ENCODE measurements at places on chromosomes 1 and 21.
A peak's percentile ranks its signal among the peaks of the same experiment; 100 is the strongest.

- DNase-seq = no peak
Measured at GRCh38 chr1:192824511-192824910, 15.7 kb downstream of the RGS2 start.

- no peak for DNase-seq
Measured at GRCh38 chr1:224448453-224449017, 13.9 kb upstream of the WDR26 start.

DNA sequence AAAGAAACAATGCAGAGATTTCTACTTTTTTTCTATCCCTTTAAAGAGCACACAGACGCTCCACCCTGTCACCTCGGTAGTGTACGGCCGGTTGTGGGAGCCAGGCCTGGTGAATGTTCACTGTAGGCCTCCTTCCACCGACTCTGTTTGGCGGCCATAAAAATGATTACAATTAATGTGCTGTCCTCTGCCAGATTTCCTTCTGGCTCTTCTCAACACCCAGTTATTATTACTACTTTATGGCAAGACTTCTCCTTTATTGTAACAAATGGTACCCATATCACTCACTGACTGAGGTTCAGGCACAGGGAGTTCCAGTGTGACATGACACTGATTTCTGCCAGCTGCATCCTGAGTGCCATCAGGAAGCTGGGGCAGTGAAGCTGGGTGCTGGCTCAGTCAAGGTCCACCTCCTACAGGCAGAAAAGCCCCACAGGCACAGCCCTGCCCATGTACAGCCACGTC is 37.4 kb downstream of the GPR161 start:
- no peak for DNase-seq

- DNase-seq = no peak
Measured at GRCh38 chr1:193741228-193741627, 554.8 kb upstream of the B3GALT2 start.

DNA sequence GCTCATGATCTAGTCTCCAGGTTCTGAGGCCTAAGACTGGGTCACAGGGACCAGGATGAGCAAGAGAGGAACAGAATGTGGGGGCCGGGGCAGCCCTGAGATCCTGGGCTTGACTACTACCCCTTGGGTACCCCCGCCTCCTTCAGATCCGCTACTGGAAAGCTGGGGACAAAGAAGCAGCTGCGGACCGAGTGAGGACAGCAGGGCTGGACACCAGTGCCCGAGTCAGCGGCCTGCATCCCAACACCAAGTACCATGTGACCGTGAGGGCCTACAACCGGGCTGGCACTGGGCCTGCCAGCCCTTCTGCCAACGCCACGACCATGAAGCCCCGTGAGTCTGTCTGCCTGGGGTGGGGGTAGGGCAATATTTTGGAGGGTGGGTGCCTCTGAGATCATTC is 12.5 kb downstream of the TMEM81 start:
- DNase-seq = no peak

- DNase-seq = no peak
Measured at GRCh38 chr1:2506007-2506860, 20.2 kb downstream of the PANK4 start.

DNA sequence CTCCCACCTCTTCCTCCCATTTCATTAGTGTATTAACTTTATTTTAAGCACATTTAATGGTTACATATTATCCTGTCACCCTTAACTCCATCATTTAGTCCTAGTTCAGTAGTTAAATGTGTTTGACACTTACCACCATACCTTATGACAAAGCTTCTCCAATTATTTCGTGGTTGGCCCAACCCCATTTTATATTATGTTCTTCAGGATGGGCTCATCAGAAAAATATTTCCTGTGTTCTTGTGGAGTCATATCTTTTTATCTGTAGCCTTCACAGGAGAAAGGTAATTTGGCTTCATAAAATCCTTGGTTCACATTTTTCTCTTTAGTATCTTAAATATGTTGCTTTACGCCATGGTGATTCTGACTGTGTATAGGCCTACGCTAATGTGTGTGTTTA is 142.3 kb upstream of the COL6A1 start:
- no peak for DNase-seq

DNA sequence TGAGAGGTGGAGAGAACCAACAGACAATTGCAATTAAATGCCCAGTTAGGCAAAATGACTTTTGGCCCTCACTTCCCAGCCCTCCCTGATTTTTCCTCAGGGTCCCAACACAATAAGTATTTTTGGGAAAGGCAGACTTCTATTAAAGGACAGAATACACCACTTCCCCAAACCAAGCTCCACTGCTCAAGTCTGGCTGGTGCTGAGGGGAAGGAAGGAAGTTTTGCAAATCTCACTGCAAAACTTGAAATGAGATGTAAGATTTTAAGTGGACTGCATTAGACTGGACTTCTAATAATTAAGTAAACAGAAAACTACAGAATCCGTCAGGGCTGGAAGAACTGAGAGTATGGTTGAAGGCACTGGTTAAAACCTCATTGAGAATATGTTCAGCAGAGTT is 32.2 kb upstream of the CD1D start:
- DNase-seq = no peak

DNA sequence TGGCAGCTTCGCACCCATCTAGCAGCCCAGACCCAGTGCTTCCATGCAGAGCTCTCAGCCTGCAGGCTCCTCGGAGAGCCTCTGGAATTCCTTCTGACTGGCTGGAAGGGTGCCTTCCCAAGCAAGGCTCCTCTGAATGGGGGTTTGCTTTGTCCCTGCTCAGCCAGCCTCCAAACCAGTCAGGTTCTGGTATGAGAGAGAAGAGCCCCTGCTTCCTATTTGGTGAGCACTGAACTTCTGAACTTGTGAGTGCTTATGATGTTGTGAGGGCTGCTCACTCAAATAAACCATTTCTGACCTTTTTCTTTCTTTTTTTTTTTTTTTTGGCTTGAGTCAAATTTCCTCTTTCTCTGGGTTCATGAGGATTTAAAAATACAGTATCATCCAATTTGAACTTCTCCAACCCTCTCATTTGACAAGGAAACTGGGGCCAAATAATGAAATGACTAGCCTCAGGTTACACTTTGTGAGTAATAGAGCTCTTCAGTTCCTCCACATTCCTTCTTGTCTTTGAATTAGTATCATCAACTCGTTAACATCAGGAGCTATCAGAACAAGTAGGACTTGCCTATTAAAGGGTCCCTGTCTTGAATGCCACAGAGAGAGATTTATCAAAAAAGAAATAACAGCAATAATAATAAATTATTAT is 39.6 kb downstream of the GFI1 start:
- DNase-seq = no peak

DNA sequence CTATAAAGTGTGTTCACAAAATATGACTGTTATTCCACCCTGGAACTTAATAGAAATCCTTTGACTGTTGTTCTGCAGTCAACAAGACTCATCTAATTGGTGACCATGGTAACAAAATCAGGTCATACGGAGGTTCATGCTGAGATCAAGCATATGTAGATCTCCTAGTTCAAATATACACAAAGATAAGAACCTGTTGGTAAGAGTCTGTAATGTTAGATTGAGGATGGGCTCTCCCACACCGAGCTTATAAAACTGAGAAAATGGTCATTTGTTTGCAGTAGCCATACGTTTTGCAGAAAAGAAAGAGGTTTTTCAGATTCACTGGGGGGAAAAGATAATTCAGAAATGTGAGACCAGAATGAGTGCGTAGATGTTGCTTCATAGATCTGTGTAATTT is 468.1 kb downstream of the RPS6KC1 start:
- DNase-seq = no peak

GRCh38 chr1:211601982-211602670 is 23.2 kb upstream of the SLC30A1 start:
- no peak for DNase-seq

- peak; percentile 50 for DNase-seq
Measured at GRCh38 chr1:6127587-6128163, 52.4 kb downstream of the CHD5 start.

- DNase-seq = no peak
Measured at GRCh38 chr1:19762175-19762779, 37.4 kb downstream of the TMCO4 start.

- peak; percentile 19 for DNase-seq
Measured at GRCh38 chr21:43921571-43921978, 56.6 kb downstream of the AGPAT3 start.

GRCh38 chr1:78274814-78275213 is 216.0 kb upstream of the PTGFR start:
- DNase-seq = no peak

GRCh38 chr21:31846690-31847089 is 26.1 kb upstream of the HUNK start:
- DNase-seq = no peak

DNA sequence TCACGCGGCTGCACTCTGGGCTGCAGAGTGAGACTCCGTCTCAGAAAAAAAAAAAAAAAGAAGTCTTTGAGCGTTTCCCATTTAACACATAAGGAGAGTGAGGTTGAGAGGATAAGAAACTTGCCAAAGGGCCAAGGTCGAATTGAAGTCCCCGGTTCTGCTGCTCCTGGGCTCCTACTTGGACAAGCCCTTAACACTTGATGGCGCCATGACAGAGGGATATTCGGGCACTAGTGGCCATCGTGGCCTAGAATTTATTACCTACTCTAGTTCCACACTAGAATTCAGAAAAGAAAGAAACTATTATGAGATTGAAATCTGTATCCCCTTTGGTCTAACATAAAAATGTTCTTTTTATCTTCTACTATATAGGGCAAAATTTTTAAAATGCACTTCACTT is 65.7 kb upstream of the NEK2 start:
- no peak for DNase-seq

DNA sequence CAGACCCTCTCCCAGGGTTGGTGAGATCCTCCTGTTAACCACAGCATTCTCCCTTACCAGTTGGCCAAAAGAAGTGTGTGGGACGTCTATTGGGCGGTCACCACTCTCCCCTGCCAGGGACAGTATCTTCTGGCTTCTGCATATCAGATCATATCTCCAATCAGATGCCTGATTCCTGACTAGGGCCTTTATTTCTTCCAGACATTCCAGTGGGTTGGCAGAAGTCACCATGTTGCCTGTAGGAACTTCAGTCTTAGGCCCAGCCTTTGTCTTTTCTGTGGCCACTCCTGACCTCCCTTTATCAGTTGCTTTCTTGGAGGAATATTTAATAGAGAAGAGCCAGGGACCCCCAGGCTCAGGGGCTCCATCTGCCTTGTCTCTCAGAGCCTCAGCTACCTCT is 130.4 kb upstream of the F3 start:
- DNase-seq = no peak

- DNase-seq = no peak
Measured at GRCh38 chr21:42009018-42009830, 936 bp downstream of the ZBTB21 start.

GRCh38 chr1:180609643-180610555 is 21.9 kb upstream of the XPR1 start:
- no peak for DNase-seq

- no peak for DNase-seq
Measured at GRCh38 chr1:7652515-7653098, 118.5 kb upstream of the VAMP3 start.

- no peak for DNase-seq
Measured at GRCh38 chr1:118861216-118861615, 126.9 kb downstream of the TBX15 start.

DNA sequence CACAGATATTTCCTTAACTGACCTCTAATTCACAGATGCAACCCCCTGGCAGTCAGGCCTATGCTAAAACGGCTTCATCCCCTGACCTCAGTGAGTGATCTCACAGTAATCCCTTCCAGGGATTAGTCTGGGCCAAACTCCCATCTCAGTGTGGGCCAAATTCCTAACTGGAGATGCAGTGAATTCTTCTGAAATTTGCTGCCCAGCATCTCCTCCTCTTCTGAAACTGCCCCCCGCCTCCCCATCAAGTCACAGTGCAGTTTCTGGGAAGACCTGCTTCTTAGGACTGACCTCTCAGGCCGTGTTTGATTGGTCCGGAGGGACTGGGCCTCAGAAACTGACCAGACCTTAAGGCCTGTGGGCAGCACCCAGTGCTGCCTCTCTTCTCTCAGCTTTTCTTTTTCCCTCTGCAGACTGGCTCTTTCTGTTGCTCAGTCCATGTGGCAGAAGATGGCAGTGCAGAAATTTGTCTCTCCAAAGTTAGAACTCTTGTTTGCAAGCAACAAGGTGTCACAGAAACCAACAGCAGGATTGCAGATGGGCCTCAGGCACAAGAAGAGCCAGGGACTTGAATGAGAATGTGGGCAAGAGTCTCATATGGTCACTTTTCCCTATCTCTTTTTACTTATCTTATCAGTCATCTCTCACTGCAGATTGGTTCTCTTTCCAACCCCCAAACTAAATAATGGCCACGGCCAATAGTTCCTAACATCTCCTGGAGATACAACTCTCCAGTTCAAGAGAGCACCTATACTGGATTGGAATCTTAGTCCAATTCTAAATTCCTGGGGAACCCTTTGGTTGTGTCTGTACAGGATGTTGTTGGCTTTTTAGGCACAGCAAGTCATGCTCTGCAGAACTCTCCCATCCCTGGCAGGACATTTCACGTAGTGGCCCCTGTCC is 95.5 kb upstream of the RALGPS2 start:
- no peak for DNase-seq

DNA sequence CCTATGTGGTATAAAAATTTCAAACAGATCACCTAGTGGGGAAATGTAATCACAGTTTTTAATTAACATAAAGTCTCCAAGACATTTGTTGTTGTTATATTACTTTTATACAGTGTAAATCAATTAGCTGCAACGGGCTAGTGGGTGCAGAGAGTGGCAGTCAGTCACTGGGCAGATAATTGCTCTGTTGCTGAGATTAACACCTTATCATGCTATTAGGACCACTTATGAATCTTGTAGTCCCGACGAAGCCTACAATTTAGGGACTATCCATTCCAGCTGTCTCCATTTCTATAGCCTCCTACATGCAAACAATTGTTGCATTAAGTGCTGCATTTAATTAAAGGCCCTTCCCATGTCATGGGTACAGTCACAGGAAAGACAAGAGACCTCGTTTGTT is 158.9 kb upstream of the PROX1 start:
- DNase-seq = no peak

DNA sequence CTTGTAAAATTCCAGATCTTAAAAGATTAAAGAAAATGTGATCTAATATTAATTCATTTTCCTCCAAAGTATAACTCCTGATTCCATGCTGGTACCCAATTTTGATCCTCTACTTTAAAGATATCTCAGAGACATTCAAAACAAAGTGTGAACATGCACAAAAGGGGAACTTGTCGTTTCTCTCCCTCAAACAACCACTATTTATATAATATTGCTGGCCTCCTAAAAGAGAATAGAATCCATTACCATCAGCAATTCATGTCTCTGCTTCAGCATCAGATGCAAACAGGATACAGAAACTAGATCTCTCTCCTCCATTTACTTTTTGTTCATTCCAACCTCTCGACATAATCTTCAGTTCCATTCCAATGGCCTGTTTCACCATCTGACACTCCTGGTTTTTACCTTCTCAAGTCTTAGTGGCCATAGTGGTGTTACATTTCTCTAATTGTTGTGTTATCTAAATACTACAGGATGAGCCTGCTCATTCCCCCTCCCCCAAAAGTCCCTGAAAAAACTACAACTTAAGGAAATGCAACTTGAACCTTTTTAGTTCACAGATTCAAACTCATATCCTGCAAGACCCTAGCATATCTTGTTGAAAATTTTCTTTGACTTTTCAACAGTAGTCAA is 4.1 kb downstream of the NRIP1 start:
- DNase-seq = no peak

- DNase-seq = no peak
Measured at GRCh38 chr1:186623551-186623950, 56.7 kb downstream of the PTGS2 start.

GRCh38 chr1:172003766-172004530 is 162.7 kb downstream of the DNM3 start:
- no peak for DNase-seq

Data from activated naive CD4-positive, alpha-beta T cell (primary cell).